Glutamatergic neuron (in vitro differentiated cells): ENCODE measurements at places on chromosomes 1 and 21. TPM values are rescaled to one million over a fixed set of nuclear protein-coding genes. Genes with fewer than 3 reads are reported as not detected.

DNA sequence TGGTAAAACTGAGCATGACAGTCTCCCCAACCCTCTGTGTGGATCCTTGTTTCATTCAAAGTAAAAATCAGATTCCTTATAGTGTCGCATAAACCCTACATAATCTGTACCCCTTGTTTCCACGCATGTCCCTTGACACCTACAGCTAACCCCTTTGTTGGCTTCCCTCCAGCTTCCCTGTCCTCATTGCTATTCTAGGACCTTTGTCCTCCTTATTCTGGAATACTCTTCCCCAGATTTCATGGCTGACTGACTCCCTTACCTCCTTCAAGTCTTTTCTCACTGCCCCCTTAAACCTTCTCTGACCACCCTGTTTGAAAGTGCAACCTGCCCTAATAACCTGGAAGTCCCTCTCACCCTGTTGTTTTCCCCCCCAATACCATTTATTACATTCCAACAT lies 4.0 kb downstream of the RNF11 start:
- H3K4me3 ChIP-seq, result peak overlapping the region; percentile 47
- peak overlapping the region; percentile 30 for H3K27ac ChIP-seq
- H3K36me3 ChIP-seq, result no peaks in the 10 kb centered on the region
- no peak for DNase-seq
- H3K27me3 ChIP-seq, result peaks cover 5% of the 10 kb centered on the region

- DNase-seq, result no peak
- peaks cover 2% of the 10 kb centered on the region for H3K27me3 ChIP-seq
- no peak overlapping the region for H3K27ac ChIP-seq
- no peaks in the 10 kb centered on the region for H3K36me3 ChIP-seq
- no peaks in the 10 kb centered on the region for H3K4me1 ChIP-seq
- H3K4me3 ChIP-seq, result no peak overlapping the region
These were observed 37.4 kb upstream of the SLC30A1 start for GRCh38 chr1:211616231-211616964.

DNA sequence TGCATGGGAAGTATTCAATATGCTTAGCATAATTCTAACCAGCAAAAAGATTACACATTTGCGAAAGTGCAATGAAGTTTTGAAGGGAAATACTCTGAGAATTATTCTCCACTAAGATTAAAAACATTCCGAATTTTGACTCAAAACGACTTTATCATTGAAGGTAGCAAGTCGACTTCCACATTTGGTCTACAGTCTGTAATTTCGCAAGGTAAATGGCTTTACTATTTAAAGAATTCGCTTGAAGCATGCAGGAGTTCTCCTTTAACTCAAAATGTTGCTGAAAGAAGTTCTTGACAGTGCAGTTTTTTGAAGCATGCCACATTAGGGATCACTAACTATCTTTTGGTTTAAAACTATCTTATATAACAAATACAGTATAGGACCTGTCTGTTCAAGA lies 161.0 kb upstream of the HP1BP3 start:
- H3K4me3 ChIP-seq, result no peak overlapping the region
- H3K27ac ChIP-seq, result no peak overlapping the region
- H3K27me3 ChIP-seq, result peaks cover 1% of the 10 kb centered on the region
- H3K4me1 ChIP-seq, result peaks cover 4% of the 10 kb centered on the region
- no peaks in the 10 kb centered on the region for H3K36me3 ChIP-seq
- DNase-seq, result no peak

The DEPDC1 gene
- 2.5 TPM for total RNA-seq

GRCh38 chr21:37071561-37072273 lies 1.2 kb downstream of the PIGP start:
- peaks cover 8% of the 10 kb centered on the region for H3K36me3 ChIP-seq
- H3K27me3 ChIP-seq, result peaks cover 7% of the 10 kb centered on the region
- H3K27ac ChIP-seq, result peak overlapping the region; percentile 98
- peak overlapping the region; percentile 90 for H3K4me3 ChIP-seq

- no peak overlapping the region for H3K27ac ChIP-seq
- no peak overlapping the region for H3K4me3 ChIP-seq
- no peaks in the 10 kb centered on the region for H3K27me3 ChIP-seq
- DNase-seq, result no peak
These were observed 165.8 kb downstream of the GIPC2 start for GRCh38 chr1:78211483-78212092.

The AMY1A gene
- total RNA-seq, result not detected

- H3K4me3 ChIP-seq, result peak overlapping the region; percentile 6
- H3K36me3 ChIP-seq, result no peaks in the 10 kb centered on the region
- H3K27ac ChIP-seq, result no peak overlapping the region
- H3K4me1 ChIP-seq, result peaks cover 33% of the 10 kb centered on the region
- no peak for DNase-seq
These were observed 57.3 kb downstream of the NFASC start for GRCh38 chr1:204927673-204928641.

GRCh38 chr1:41670217-41670957 lies 185.9 kb upstream of the EDN2 start:
- H3K27ac ChIP-seq, result peak overlapping the region; percentile 6
- DNase-seq, result no peak
- H3K4me1 ChIP-seq, result peaks cover 57% of the 10 kb centered on the region
- peaks cover 16% of the 10 kb centered on the region for H3K27me3 ChIP-seq
- peaks cover 2% of the 10 kb centered on the region for H3K36me3 ChIP-seq

DNA sequence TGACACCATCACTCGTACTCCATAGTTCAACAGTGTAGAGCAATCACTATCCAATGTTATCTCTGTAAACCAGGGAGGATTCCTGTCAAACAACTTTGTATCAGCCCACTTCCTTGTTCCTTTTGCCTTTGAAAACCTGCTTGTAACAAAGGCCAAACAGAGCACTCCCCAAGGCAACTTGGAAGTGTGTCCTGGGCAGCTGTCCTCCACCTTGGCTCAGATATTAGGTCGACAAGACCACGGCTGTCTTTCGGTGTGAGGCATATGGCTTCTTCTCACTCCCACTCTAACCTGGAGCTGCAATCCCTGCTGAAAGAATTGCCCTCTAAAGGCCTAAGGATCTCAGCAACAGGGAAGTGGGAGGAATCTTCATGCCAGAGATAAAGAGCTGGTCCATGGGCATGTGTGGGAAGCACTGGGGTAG lies 66.7 kb downstream of the ITPKB start:
- peaks cover 3% of the 10 kb centered on the region for H3K4me1 ChIP-seq
- DNase-seq, result no peak
- no peak overlapping the region for H3K27ac ChIP-seq
- H3K4me3 ChIP-seq, result no peak overlapping the region

The RXFP4 gene
- total RNA-seq, result not detected

The RNU1-3 gene
- total RNA-seq, result 3,598 TPM

The RGS5 gene
- total RNA-seq, result 4.9 TPM

DNA sequence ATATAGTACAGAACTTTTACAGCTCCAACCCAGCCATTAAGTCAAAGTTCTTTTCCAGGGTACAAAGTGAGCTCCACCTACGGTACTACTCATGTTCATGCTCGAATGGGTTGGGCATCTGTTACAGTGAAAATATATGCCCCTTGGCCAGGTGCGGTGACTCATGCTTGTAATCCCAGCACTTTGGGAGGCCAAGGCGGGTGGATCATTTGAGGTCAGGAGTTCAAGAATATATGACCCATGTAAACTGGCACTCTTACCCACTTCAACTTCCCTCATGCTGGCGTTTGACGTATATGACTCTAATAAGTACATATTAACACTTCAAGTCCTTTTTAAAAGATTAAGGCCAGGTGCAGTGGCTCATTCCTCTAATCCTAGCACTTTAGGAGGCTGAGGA lies 71.3 kb upstream of the PKN2 start:
- no peaks in the 10 kb centered on the region for H3K27me3 ChIP-seq
- H3K4me3 ChIP-seq, result no peak overlapping the region
- no peak overlapping the region for H3K27ac ChIP-seq
- no peak for DNase-seq
- no peaks in the 10 kb centered on the region for H3K4me1 ChIP-seq

DNA sequence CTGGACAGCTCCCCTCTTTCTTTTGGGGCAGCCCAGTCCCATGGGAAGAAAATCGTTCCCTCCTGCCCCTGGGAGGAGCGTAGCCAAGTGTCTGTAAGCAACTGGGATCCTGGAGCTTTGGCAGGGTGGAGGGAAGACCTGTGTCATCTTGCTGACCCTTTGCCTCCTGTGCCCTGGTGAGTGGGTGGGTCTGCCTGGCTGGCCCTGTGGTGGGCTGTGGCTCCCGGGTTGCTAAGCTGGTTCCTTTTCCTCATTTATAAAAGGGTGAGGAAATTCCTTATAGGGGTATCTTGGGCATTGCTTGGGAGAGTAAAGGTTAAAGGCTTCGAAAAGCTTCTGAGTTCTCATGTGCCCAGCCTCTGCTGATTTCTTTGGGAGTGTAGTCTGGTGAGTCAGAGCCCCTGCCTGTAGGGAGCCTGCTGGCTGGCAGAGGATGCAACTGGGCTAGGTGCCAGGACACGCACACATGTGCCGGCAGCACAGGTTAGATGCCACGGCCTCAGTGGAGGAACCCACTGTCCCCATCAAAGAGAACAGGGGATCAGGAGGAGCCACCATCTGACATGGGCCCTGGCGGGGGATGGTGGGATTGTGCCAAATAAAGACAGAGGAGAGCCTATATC lies 85.2 kb downstream of the ARHGEF10L start:
- H3K4me3 ChIP-seq, result no peak overlapping the region
- no peaks in the 10 kb centered on the region for H3K36me3 ChIP-seq
- peaks cover 17% of the 10 kb centered on the region for H3K27me3 ChIP-seq
- no peak overlapping the region for H3K27ac ChIP-seq
- H3K4me1 ChIP-seq, result peaks cover 15% of the 10 kb centered on the region
- DNase-seq, result no peak

DNA sequence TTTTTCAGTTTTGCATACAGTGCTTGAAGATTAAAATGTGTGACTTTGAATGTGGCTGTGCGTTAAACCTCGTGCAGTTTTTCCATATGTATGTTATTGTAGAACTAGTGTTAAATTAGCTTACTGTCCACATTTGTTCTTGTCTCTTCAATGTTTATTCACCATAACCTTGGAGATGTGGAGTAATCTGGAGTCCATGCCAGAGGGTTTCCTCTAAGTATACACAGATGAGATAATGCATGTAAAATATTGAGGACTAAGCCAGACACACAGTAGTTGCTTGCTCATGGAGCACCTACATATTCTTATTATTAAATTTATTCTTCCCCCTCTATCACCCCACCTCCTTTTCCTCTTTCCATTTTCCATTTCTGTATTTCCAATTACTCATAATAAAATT lies 7.7 kb upstream of the GIPC2 start:
- no peak for DNase-seq
- no peak overlapping the region for H3K4me3 ChIP-seq
- H3K27ac ChIP-seq, result no peak overlapping the region
- H3K36me3 ChIP-seq, result no peaks in the 10 kb centered on the region
- no peaks in the 10 kb centered on the region for H3K27me3 ChIP-seq
- H3K4me1 ChIP-seq, result no peaks in the 10 kb centered on the region

The SPRR2A gene
- total RNA-seq, result not detected

GRCh38 chr1:92951141-92951582 lies 10.1 kb downstream of the DIPK1A start:
- no peak overlapping the region for H3K27ac ChIP-seq
- DNase-seq, result no peak
- H3K4me1 ChIP-seq, result no peaks in the 10 kb centered on the region
- no peak overlapping the region for H3K4me3 ChIP-seq
- no peaks in the 10 kb centered on the region for H3K36me3 ChIP-seq

- DNase-seq, result peak; percentile 66
- no peak overlapping the region for H3K27ac ChIP-seq
- H3K4me1 ChIP-seq, result peaks cover 17% of the 10 kb centered on the region
- no peaks in the 10 kb centered on the region for H3K27me3 ChIP-seq
- no peak overlapping the region for H3K4me3 ChIP-seq
These were observed 94.2 kb downstream of the PLXNA2 start for GRCh38 chr1:208149776-208150514.

The PRR9 gene
- not detected for total RNA-seq

The TCP10L gene
- 31.0 TPM for total RNA-seq

The PLPPR4 gene
- total RNA-seq, result 0.29 TPM

DNA sequence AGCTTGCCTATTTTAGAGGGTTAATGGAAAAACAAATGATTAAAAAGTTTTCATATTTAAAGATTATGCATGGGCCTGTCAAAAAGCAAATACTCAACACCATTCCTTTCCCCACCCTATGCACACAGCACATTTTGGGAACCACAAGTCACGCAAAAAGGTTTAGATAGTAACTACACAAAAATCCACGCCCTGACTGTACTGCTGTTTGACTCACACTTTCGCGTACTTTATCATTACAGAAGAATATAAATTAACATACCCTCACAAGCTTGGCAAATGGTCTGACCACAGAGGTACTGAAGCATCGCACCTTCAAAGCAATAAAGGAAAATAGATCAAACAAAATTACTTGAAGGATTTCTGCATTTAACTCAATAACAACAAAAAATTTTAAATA lies 1.4 kb downstream of the ATP5PO start:
- peaks cover 6% of the 10 kb centered on the region for H3K27me3 ChIP-seq
- H3K36me3 ChIP-seq, result no peaks in the 10 kb centered on the region
- H3K4me1 ChIP-seq, result peaks cover 15% of the 10 kb centered on the region
- no peak overlapping the region for H3K27ac ChIP-seq
- no peak for DNase-seq
- H3K4me3 ChIP-seq, result peak overlapping the region; percentile 91

The LGR6 gene
- 0.37 TPM for total RNA-seq

DNA sequence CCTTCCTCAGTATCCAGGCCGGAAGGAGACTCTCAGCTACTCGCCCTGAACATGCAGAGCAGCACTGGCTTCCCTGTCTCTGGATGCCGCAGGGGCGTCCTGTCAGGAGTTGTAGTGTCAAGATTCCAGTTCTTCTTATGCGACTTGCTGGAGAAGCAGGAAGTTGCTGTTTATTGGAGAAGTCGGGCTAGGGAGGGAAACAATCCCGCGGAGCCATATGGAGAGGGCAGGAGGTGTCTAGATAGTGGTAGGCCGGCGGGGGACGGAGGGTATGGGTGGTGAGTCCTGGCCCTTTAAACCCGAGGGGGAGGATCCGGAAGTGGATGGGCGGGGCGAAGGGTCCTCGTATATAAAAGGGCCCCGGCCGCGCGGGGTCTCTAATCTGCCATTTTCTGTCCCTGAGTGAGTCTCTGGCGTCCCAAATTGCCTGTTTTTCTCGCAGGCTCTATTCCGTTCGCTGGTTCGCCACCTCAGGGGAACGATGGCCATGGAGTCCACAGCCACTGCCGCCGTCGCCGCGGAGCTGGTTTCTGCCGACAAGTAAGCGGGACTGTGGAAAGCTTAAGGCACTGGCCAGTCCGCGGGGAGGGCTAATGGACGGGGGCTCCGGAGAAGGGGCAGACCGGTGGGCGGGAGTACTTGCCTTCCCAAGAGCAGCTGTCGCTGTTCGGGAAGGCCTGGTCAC lies at the start of gene NASP:
Gene NASP (plus strand): TSS at position 376 of the 685 bp plus-strand sequence. CDS start 106 bp downstream, at position 482.
- H3K4me1 ChIP-seq, result peaks cover 8% of the 10 kb centered on the region
- no peaks in the 10 kb centered on the region for H3K36me3 ChIP-seq
- peak; percentile 91 for DNase-seq
- peaks cover 9% of the 10 kb centered on the region for H3K27me3 ChIP-seq

DNA sequence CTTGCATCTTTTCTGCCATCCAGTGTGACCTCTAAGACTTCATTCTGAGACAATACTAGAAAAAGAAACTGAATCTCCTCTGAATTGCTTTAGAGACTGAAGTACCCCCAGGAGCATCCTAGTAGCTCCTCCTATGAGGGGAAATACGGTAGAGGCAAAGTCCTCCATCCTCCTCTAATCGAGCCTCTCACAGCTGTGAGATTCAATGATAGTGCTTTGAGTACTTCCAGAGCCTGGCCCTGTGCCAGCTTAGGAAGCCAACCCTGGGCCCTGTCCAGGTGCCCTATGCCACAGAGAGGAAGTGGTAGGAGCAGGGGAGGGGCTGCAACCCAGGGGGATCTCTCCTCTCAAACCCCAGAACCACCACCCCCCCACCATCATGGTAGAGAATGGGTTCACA lies 10.7 kb downstream of the RORC start:
- no peak overlapping the region for H3K27ac ChIP-seq
- DNase-seq, result no peak
